ENCODE measurements at places on chromosomes 11 and 22.

DNA sequence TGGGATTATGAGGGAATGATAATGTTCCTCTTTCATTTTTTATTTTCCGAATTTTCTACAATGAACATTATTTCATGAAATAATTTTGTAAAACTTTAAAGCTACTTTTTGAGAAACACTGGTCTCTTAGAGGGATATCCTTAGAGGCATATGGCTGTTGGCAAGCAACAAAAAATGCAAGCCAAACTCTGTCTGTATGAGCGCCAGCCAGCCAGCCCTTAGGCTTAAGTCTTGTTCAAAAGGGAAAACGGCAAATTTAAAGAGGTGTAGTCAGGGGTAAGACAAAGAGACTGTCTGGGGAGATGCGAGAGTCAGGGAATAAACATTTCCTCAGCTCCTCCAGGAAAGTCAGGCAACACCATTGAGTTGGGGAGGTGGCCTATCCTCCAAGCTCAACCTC is 22.5 kb downstream of the ASCC2 start:
- no peak for DNase-seq

DNA sequence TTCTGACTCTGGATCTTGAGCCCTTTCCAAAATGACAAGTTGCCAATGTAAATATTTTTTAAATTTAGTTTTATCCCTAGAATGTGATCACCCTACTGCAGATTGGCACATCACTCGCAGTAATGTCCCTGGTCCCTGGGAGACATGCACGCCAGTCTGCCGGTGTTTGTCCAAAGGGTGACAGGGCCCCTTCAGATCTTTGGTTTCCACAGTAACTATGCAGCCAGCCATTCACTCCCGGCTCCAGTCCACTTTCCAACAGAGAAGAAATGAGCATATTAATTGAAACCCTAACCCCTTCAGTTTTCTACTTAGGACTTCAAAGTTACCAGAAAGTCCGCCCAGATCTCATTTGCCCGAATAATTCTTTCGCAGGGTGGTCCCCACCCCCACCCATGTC is 25.8 kb upstream of the RASSF10 start:
- DNase-seq: no peak

DNA sequence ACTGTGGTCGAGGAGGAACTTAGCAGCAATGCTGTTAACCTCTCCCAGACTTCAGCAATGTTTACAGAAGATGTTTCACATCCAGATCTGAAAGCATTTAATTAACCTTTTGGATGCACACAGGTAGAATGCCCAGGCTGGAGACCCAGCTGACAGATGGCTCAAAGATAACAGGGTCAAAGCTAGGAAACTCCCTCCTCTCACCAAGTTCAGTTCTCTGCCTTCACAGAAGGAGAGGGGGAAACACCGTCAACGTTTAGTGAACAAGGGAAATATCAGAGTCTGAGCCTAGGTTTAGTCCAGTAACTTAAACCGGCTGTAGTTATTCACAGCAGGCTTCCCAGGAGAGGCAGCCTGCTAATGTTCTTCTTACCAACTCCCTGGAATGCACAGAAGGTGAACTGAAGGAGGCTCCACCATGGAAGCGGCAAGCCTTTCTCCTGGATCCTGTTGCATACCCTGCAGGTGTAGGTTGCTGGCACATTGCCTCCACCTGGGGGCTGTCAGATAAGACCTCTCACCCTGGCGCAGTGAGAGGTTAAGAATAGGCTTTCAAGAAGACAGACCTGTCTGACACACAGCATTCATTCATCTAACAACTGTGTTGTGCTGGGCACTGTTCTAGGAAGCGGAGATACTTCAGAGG is 23.5 kb upstream of the ANKK1 start:
- DNase-seq: no peak

DNA sequence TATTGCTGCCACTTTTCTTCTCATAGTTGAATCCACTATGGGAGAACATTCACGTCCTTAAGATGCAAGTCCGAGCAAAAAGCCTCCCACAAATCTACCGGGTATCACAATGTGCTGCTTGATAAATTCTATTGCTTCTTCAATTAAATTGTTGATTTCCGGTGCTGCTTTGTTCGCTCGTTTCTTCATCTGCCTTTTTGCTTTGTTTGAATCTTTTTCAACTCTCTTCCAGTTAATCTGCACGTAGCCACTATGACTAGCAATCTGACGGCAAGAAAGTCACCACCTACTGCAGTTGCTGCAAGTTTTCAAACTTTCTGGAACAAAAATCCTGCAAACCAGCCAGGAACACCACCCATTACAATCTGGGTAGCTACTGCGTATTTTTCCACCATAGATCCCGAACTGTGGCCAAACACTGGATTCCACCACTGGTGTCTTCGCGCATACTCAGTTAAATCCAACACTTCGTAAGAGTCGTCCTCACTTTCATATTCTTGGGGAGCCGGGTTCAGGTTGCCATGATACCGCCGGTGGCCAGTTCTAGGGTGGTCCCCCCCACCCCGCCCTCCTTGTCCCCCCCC is 59.1 kb downstream of the CLMP start:
- no peak for DNase-seq

DNA sequence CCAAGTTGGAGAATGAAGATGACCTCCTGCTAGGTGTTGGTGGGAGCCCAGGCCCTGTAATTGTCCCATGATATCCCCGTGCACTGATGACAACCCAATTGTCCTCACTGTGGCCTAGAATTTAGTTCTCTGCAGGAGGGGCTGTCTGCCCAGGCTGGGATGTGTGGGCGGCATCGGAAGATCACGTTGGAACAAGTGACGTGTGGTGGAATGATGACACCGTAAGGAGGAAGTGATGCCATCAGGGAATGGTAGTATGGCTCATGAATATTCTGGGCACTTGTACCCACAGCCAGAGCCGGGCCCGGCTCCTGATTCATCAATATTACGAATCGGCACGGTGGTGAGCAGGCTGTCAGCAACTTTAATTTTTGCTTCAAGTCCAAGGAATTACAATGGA is 111.6 kb downstream of the MIAT start:
- DNase-seq: no peak

- DNase-seq: no peak
These were observed 56.7 kb downstream of the APIP start for GRCh38 chr11:34859496-34859895.

GRCh38 chr11:61567286-61568061 is 13.4 kb downstream of the SYT7 start:
- DNase-seq: peak; percentile 35

DNA sequence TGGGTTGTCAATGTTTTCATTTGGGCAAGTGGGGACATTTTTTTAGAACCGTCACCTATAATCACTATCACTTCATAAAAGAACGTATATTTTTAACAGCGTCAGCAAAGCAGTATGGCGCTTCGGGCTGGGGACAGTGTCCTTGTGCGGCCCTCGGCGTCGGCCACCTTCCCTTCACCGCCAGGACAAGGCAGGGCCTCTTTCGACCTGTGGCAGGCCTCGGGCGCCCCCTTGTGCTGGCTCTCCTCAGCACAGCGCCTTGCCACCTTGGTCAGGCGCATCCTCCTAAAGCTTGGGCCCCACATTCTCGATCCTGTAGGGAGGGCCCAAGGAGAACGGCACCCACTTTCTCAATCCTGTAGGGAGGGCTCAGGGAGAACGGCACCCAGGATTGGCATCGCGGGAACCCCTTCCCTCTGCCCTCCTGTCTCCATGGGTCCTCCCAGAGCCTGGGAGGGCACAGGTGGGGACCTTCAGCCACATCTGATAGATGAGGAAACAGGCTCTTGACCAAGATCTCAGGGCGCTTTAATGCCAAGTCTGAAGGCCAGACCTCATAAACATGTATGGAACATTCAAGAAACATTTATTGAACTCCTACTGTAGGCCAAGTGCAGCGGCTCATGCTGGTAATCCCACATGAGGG is 11.5 kb upstream of the FADD start:
- no peak for DNase-seq

DNA sequence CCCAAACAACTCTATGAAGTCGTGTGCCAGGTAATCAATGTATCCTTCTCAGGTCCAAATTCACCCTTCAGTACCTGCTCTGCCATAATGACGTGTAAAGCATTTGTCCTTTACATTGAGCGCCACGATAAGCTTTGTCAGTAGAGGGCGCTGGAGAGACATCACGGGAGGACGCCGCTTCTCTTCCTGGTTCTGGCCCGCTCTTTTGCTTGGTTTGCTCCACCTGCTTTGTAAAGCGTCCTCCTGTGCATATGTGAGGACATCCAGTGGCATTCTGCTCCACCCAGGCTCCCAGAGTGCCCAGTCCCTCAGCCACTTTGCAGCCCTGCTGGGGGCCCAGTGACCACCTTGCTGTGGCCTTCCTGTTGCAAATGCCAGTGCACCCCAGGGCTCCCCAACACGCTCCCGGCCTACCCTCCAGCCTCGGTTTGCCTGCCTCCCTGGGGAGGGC is 61.1 kb downstream of the WT1 start:
- DNase-seq: no peak

- no peak for DNase-seq
These were observed 45.9 kb downstream of the PARVB start for GRCh38 chr22:44070029-44070428.

- no peak for DNase-seq
These were observed 171.1 kb downstream of the CEP164 start for GRCh38 chr11:117498791-117499190.

GRCh38 chr22:28917747-28918549 is 34.6 kb downstream of the ZNRF3 start:
- DNase-seq: peak; percentile 6

DNA sequence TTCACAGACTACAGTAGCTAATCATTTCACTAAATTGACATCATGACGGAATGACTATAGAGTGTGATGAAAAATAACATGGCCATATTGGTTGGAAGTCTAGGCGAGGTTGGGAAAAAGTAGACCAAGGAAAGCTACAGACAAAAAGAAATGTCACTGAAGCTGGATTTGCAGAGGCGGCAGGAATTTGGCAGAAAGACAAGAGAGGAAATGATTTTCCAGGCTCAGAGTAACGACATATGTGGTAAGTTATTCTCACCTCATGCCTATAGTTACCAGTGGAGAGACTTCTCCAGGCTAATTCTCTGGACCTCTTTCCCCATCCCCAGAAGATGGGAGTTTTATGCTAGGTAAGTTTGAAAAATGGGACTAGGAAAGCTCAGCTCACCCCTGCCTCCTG is 1005.8 kb upstream of the CCDC90B start:
- peak; percentile 16 for DNase-seq

DNA sequence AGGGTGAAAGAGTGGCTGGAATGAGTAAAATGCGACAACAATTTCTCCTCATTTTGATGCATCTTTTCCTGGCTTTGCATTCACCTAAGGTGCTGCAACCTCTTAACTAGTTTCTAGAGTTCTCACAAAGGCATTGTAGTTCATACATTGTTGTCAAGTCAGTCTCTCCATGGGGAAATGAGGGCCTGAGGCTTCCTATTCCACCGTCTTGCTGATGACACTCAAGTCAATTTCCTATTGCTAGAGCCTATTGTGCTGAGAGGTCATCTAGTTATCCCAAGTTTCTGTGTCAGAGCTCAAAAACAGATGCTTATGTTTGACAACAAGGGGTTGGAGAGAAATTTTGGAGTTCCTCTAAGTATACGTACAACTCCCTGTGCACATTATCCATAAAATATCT is 11.6 kb upstream of the MS4A6A start:
- DNase-seq: no peak

DNA sequence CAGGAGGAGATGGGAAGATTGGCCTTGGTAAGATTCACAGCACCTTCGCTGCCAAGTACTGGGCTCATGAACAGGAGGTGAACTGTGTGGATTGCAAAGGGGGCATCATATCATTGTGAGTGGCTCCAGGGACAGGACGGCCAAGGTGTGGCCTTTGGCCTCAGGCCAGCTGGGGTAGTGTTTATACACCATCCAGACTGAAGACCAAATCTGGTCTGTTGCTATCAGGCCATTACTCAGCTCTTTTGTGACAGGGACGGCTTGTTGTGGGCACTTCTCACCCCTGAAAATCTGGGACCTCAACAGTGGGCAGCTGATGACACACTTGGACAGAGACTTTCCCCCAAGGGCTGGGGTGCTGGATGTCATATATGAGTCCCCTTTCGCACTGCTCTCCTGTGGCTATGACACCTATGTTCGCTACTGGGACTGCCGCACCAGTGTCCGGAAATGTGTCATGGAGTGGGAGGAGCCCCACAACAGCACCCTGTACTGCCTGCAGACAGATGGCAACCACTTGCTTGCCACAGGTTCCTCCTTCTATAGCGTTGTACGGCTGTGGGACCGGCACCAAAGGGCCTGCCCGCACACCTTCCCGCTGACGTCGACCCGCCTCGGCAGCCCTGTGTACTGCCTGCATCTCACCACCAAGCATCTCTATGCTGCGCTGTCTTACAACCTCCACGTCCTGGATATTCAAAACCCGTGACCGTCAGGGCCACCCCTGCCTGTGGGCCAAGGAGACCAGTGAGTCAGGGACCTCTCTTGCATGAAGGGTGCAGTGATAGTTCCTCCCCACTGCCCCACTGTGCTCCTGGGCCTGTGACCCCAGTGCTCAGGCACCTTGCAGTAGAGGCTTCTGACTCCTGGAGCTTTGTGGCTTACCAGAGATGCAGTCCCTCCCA is 83.6 kb downstream of the BCR start:
- no peak for DNase-seq

DNA sequence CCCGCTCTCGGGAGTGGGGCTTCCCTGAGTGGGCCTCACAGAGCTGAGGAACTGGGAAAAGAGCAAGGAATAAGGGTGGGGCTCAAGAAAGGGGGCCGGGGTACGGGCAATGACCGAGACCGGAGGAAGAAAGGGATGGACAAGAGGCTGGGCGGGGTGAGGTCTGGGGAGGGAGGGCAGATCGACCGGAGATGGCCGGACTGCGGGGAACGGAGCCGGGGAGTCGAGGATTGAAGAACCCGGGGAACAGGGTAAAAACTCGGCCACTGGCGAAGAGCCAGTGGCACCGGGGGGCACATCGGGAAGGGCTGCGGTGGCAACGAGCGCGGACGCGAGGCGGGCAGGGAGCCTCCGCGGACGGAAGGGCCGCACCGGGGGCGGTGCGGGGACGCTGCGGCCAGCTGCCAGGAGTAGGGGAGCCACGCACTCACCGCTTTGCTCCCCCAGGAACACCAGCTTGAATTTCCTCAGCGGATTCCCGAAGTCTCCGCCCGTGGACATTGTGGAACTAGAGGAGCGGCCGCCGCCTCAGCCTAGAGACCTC is 667 bp downstream of the RAB6A start:
- DNase-seq: no peak

- no peak for DNase-seq
These were observed 25.8 kb upstream of the TREH start for GRCh38 chr11:118705111-118705741.

- DNase-seq: no peak
These were observed 324.4 kb downstream of the BRD1 start for GRCh38 chr22:49503321-49503720.

All from fibroblast of skin of left quadriceps (primary cell).